Spleen (tissue), 13 donors: ENCODE measurements at places on chromosomes 1 and 21.

GRCh38 chr1:10513199-10513598 lies 38.4 kb downstream of the PEX14 start:
- no peak for DNase-seq

- no peak for DNase-seq
Observed at GRCh38 chr1:246843876-246844275, 87.9 kb downstream of the AHCTF1 start.

GRCh38 chr1:155011437-155012025 lies 8.9 kb downstream of the ZBTB7B start:
- peak; percentile 65 for DNase-seq

DNA sequence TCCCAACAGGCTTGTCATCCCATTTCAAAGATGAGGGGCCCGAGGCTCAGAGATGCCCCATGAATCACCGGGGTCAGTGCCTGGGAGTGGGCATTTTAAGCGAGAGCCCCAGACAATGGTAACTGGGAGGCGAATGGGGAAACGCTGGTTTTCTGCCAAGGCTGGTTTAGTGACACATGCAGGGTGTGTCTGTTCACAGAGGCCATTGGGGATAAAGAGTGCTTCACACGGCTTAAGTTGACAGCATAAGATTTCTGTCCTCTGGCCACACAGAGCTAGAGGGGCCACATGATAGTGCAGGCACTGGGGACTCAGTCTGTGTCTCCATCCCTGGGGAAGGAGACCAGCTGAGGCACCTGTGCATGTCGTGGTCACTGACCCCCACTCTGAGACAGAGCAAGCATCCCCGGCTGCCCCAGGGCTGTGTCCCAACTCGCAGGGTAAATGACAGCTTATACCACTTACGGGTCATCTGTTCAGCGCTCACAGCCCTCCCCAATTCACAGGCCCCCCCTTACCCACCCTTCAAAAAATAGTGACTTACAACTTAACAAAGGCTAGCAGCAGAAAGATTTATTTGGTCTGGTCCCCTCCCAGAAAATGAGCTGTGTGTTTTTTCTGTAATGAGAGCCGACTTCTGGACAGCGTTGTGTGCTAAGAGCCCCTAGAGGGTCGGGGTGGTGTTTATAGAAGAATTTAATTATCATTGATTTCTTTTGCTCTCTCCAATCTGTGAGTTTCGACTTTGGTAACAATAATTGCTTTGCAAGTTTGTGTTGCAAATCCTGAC lies 34.9 kb upstream of the ARHGEF16 start:
- no peak for DNase-seq

DNA sequence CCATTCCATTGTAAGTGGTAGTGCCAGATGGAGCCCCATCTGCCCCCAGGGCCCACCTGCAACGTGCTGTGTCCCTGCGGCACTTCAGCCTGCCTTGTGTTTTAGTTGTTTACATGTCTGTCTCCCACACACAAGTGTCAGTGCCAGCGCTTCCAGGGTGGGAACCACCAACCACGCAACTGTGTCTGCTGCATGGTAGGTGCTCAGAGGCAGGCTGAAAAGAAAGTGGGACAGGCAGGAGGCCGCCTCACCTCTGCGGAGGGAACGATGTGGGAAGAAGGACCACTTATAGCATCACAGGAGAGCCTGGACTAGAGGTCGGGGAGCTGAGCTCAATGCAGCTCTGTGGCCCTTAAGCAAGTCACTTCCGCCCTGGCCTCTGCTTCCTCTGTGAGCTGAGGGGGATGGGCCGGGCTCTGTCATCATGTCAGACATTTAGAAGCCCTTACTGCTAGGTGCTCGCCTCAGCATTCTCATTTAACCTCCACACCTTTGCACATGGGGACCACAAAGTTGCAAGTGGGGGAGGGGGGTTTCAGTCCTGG lies 17.9 kb downstream of the SLC9A1 start:
- peak; percentile 96 for DNase-seq

DNA sequence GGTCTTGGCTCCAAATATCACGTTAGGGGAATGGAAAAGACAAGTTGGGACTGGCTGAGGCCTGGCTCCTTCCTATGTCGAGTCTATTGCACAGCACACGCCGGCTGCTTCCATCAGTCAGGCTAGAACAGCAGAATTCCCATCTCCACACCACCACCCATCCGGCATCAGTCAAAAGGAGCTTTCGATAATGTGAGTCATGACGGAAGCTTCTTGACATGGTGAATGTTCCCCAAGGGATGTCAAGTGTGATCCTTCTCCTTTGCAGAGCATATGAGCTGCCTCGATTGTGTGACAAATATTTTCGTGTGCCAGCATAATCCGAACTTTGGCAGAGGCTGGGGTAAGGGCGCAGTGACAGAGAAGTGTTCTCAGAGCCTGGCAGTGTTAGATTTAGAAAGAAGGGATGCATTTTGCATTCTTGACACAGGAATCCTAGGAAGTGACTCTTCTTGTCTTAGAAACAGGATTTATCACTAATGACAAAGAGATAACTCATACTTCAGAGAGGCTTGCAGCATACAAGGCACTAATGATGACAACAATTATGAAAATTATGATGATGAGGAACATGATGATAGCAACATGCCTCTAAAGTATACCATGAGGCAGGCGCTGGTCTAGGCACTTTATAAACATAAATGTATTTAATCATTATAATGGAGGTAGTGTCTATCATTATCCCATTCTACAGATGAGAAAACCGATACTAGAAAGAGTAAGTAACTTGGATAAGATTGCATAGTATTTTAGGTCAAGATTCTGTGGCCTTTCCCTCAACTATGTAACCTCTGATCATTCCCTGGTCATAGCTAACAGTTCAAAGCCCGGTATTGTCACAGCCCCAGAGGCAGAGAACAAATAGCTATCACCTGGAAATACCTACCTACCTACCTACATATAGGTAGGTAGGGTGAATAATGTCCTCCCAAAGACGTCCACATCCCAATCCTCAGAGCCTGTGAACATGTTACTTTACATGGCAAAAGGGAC lies 135.0 kb downstream of the KCNJ6 start:
- DNase-seq: no peak

DNA sequence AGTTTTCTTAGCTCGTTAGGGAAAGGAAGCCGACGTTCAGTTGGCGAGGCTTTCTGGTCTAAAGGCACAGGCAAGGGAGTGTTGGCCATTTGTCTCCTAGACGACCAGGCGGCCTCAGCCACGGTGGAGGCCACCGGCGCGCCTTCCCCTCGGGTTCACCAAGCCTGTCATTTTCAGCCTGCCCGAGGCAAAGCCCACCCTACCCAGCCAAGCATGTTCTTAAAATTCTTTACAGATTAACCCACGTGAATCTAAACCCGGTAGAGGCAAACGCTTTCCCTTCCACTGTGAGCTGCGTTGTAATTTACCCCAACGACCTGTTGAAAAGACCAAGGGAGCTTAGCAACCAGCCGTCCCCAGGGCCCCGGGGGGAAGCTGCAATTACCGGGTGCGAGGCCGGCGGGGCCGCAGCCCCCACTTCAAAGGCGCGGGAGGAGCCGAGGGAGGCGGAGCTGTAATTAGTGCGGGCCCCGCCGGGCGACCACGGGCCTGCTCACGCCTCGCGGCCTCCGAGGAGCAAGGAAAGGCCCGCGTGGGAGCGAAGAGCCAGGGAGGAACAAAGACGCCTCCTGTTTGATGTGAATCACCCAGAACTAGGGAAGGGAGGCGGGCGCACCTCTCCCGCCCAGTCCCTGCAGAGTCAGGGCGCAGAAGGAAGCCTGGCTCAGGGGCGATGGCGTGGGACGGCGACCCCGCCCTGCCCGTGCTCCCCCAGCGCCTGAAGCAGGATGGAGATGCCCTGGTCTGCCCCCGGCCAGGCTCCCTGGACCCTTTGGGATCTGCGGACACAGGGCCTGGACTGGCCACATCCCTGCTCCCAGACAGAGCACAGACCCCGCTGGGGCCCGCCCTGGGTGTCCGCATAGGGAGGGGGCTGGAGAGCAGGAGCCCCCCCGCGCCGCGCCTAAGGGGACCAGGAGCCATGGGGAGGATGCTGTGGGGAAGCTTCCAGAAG lies 12.1 kb upstream of the TSPEAR start:
- DNase-seq: no peak

- no peak for DNase-seq
Observed at GRCh38 chr1:90612033-90612432, 105.1 kb downstream of the BARHL2 start.

GRCh38 chr1:7440154-7440553 lies 330.9 kb upstream of the VAMP3 start:
- no peak for DNase-seq

GRCh38 chr1:63877816-63878215 lies 104.0 kb downstream of the ROR1 start:
- DNase-seq: no peak

DNA sequence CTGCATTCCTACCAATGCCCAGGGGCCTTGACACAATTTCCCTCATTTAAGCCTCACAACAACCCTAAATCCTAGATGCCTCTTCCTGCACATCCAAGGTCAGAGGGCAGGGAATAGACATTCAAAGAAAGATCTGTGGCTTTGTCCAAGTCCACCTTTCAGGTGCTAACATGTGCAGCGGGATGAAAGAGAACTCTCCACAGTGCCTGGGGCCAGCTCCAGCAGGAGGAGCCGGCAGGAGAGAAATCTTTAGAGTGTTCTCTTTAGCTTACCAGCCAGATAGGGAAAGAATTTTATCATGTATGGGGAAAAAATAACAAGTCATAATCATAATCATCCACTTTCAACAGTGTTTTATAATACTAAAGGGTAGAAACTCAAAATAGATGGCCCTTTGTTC lies 319.7 kb downstream of the MATN1 start:
- peak; percentile 15 for DNase-seq

DNA sequence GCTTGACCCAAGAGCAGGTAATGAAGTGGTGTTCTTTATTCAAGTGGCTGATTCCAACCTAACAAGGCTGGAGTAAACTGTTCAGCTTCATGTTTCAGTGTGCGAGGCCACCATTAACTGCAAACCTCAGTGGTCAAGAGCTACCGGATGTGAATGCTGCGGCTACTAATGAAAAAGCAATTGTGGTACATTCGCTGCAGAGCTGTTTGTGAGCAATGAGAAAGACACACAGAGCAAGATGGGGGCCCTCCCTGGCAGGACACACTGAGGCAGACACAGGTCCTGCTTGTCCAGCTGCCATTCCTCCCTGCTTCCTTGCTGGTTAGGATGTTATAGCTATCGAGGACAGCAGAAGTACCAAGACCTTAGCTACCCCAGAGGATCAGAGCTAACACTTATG lies 26.1 kb downstream of the SYF2 start:
- DNase-seq: no peak

GRCh38 chr1:213484333-213484732 lies 433.3 kb downstream of the RPS6KC1 start:
- DNase-seq: no peak

DNA sequence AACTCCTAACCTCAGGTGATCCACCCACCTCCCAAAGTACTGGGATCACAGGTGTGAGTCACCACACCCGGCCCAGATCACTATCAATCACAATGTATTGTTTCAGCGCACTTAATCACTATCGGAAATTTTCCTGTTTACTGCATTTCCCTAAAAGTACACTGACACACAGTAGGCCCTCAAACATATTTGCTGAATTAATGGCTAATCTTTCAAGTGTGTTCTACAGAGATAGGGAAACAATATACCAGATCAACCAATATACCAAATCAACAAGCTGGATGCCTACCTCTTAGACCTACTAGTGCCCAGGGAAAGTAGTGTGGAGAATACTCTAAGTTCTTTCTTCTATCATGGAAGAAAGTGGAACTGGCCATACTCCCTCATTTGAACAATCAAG lies 17.1 kb downstream of the UBR4 start:
- no peak for DNase-seq

DNA sequence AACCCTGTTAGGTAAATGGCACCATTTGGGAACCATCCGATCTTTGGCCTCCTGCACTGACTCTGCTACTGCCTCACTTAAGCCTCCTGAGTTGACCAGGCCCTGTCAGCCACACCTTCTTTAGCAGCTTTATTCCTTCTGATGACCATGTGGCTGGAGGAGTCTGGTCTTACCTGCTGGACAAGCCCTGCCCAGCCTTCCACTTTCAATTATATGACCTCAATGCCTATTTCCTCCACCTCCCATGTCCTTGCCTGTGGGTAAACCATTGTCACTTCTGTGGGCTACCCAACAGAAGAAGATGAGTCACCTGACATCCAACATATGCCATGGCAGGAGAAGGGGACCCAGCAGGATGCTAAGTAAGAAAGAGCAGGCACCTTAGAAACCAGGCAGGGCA lies 393.8 kb downstream of the NTNG1 start:
- DNase-seq: no peak

DNA sequence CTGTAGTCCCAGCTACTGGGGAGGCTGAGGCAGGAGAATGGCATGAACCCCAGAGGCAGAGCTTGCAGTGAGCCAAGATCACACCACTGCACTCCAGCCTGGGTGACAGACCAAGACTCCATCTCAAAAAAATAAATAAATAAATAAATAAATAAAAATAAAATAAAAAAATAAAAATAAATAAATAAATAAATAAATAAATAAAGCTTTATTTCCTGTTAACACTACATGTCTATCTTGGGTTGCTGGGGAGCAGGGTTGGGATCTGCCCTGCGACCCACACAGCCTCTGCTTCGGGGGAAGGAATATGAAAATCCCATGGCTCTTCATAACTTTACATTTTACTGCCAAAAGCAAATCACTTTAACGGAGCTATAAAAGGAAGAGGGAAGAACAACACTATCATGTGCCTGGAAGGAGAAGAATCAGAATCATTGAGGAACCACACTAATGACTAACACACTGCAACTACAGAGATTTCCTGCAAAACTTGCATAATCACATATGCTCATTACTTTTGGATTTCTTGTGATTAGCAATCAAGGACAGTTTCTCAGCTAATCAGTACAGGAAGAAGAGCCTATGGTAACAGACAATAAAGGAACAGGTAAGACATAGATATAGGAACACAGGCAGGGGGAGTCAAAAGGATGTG lies 72.8 kb upstream of the CD55 start:
- no peak for DNase-seq

DNA sequence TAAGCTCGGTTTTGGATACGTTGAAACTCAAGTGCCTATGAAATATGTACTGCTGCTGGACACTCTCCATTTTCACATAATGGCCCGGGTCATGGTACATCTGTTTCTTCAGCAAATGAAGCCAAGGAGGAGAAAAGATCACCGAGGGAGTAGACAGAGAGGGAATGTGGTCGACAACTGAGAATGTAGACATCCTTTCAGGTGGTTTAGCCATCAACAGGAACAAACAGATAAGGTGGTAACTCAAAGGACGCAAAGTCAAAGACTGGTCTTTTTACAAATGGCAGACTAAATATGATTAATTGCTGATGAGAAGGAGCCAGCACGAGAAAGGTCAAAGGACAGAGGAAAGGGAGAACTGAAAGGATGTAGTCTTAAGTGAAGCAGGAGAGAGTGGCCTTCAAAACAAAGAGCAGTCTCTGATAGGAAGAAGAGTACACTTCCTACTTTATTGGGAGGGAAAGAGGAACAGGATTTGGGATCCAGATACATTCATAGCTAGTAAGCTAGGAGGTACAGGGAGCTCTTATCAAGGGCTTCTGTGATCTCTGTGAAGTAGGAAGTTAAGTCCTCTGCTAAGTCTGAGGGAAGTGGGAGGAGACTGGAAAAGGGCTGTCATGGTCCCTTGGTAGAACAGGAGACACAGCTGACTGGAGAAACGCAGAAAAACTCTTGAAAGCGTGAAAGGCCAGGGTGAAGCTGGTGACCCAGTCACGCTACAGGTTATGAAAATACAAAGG lies 28.3 kb downstream of the NUP133 start:
- DNase-seq: no peak
